ENCODE measurements at places on chromosomes 2 and 18.

DNA sequence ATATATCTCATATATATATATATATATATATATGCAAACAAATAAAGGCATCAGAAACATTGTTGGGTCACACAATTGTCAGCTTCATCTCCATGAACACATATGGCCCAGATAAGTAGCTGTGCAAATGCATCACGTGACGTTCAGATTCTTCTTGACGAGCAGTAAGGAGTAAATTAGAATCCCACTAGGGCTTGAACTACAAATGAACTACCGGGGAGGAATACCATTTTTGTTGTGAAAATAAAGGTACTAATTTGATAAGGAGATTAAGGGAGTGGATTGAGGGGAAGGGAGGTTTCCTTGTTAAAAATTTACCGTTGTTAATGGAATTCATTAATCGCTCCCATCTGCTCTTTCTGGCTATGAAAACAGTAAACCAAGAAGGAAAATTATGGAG, 186.5 kb upstream of the COPS8 start:
- no peak for DNase-seq

DNA sequence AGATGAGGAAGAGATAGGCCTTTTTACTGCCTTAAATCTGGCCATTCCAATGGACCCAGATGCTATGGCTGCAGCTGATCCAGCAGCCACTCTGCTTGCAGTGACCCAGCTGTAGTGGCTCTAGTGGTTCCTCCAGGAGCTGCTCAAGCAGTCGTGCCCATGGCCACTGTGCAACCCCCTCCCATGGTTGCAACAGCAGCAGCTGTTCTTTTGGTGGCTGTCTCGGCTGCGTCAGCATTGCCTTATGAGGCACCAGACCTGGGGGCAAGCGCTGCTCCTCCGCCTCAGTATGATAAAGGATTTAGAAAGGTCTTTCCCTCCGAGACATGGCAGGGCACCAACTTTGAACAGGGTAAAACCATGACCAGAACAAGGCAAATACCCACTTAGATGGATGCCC, 384.9 kb upstream of the DCC start:
- no peak for DNase-seq

- no peak for DNase-seq
Measured at GRCh38 chr2:148885209-148885608, 10.2 kb downstream of the KIF5C start.

DNA sequence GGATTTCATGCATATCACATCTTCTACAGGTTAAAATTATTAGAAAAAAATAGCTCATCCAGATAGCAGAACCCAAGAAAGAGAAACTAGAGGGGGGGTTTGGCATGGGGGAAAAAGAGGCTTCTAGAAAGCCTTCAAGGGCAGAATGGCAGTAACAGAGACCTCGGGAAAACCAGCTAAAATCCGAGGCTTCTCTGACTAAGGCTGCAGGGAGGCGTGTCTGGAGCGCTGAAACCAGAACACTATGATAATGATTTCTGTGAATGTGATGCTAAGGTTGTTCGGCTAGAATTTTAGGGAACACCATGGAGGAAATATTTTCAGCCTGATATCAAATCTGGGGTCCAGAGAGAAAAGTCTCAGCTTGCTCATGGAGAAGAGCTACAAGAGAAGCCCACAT, 73.0 kb downstream of the ATP8B1 start:
- no peak for DNase-seq

DNA sequence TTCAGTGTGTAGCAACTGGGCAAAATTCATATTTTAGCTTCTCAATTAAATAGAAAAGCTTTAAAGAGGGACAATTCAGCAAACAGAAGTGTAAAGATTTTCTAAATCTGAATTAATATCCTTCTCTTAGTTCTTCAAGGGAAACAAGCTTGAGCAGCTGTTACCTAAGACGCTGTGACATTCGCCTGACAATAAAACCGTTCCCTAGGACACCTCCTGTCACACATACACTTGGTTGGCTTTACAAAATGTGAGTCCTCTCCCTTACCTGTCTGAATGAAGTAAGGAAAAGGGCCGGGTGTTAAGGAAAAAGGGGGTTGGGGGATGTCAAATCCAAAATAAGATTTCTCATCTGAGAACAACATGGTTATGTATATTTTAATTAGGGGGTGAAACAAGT, 2.1 kb downstream of the SERTAD2 start:
- no peak for DNase-seq
